ENCODE measurements at places on chromosomes 1 and 21.

GRCh38 chr21:22120616-22121266 is 1122.5 kb downstream of the NCAM2 start:
- DNase-seq: no peak

- DNase-seq: no peak
Measured at GRCh38 chr1:38183747-38184146, 137.2 kb upstream of the POU3F1 start.

DNA sequence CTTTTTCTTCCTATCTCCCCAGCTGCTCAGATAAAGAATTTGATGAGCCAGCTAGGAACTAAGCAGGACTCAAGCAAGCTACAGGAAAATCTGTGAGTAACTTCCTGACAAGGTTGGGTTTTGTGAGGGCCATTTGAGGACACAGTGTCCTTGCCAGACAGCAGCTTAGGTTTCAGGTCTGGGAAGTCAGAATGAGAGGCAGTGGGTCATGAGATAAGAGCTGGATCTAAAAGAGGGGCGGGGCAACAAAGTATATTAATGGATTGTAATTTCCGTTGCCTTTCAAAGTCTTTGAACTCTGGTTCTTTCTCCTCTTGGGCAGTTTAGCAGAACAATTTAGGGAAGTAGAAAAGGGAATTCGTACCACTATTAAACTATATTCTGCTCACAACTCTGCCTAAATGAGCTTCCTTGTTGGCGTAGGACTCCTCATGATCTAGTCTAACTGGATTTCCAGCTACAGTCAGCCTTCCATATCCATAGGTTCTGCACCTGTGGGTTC is 16.6 kb downstream of the STX12 start:
- no peak for DNase-seq

DNA sequence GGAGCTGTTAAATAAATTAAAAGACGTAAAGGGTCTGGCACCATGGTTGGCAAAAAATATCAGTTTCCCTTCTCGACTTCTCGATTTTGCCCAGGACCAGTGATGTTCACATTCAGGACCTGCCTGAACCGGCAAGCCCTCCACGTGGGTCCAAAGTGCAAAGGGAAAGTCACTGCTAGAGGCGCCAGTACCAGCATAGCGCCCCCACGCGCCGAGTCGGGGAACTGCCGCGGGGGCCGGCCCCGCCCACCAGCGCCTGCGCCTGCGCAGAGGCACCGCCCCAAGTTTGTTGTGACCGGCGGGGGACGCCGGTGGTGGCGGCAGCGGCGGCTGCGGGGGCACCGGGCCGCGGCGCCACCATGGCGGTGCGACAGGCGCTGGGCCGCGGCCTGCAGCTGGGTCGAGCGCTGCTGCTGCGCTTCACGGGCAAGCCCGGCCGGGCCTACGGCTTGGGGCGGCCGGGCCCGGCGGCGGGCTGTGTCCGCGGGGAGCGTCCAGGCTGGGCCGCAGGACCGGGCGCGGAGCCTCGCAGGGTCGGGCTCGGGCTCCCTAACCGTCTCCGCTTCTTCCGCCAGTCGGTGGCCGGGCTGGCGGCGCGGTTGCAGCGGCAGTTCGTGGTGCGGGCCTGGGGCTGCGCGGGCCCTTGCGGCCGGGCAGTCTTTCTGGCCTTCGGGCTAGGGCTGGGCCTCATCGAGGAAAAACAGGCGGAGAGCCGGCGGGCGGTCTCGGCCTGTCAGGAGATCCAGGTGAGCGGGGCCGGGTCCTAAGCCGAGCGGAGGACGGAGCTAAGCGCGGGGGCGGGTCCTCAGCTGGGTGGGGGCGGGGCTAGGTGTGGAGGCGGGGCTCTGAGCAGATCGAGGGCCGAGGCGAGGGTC is at the start of gene PINK1:
TSS of gene PINK1 (plus strand) at position 269 of the 875 bp plus-strand sequence. CDS start at position 360, 91 bp downstream.
- DNase-seq: peak; percentile 83

DNA sequence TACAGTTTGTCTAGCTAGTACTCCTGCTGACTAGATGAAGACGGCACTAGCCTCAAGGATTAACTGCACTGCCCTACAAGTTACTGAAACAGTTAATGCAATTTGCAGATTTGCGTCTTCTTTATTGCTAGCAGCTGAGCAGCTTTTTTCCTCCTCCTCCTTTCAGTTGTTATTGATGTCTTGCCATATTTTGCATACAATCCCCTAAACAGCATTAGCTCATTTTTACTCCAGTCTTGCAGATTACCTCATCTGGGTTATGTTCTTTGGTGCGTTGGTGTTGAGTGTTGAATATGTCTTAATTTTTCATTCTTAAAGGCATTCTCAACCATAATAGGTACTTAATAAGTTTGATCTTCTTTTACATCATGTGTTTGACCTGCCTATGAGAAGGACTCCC is 363.4 kb upstream of the LYPLAL1 start:
- DNase-seq: no peak

DNA sequence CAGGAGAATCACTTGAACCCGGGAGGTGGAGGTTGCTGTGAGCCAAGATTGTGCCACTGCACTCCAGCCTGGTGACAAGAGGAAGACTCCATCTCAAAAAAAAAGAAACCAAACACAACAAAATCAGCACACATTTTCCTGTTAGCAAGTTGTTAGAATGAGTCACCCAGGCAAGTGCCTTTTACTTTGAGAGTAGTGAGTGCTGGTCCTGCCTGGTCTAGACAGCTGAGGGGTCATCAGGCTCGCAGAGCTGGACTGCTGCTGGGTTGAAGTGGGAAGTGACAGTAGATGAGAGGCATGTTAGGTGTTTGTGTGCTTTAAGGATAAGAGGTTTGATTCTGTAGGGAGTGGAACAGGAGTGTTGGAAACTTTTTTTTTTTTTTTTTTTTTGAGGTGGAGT is 31.9 kb downstream of the GNPAT start:
- DNase-seq: no peak
